Trophoblast cell (in vitro differentiated cells and primary cell): ENCODE measurements at places on chromosomes 16 and 17.

GRCh38 chr17:81000631-81001357 lies 9.2 kb downstream of the CHMP6 start:
- H3K36me3 ChIP-seq: peaks cover 44% of the 10 kb centered on the region
- no peak for DNase-seq
- H3K27ac ChIP-seq: no peak overlapping the region
- H3K4me3 ChIP-seq: no peak overlapping the region
- no peaks in the 10 kb centered on the region for H3K4me1 ChIP-seq
- H3K27me3 ChIP-seq: peaks cover 16% of the 10 kb centered on the region

GRCh38 chr17:42456223-42457106 lies 2.2 kb upstream of the ATP6V0A1 start:
- H3K27me3 ChIP-seq: no peaks in the 10 kb centered on the region
- no peak overlapping the region for H3K27ac ChIP-seq
- no peak overlapping the region for H3K4me3 ChIP-seq
- peaks cover 3% of the 10 kb centered on the region for H3K4me1 ChIP-seq
- peaks cover 2% of the 10 kb centered on the region for H3K36me3 ChIP-seq

DNA sequence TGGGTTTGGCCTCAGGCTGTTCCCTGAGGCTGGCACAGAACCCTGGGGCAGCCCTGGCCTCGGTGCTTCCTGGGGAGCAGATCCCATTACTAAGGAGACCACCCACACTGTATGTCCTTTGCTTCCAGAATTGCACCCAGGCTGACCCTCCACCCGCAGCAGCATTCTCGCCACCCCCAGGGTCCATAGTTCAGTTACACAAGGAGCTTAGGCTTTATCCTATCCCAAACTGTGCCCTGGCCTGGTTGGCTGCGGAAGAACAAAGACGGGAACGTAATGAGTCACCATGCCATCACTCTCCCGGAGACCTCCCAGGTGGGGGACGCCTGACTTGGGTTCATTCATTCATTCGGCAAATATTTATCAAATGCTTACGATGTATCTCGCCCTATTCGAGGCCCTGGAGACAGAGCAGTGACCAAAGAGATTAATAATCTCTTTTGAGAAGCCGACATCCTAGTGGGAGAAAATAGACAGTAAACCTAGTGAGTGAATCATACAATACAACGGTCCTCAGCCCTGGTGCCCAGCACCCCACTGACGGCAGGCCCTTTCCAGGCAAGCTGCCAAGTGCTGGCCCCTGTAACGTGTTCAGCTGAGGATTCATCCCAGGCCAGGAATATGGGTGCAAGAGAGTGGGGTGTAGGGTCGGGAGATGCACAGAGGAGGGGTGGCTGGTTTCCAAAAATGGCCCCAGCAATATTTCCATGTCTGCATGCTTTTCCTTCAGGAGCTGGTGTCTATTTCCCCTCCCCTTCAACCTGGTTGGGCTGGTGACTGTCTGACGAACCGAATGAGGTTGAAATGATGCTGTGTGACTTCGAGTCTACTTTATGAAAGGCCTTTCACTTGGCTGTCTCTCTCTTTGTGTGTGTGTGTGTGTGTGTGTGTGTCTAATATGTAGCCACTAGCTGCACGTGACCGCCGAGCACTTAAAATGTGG lies 134.2 kb downstream of the MGAT5B start:
- no peak overlapping the region for H3K4me3 ChIP-seq
- peak; percentile 91 for DNase-seq
- no peaks in the 10 kb centered on the region for H3K4me1 ChIP-seq
- H3K27me3 ChIP-seq: no peaks in the 10 kb centered on the region

DNA sequence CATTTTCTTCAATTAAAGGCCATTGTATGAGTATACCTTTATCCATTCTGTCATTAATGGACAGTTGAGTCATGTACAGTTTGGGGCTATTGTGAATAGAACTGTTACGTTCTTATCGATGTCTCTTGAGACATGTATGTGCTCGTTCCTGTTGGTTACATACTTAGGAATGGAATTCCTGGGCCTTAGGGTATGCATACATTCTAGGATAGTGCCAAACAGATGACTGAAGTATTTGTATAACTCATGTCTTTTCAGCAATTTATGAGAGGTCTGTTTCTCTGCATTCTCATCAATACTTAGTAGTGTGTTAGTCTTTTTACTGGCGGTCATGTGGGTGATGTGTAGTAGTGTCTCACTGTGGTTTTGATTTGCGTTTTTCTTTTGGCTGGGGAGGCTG lies 81.2 kb downstream of the USP22 start:
- DNase-seq: peak; percentile 71
- H3K36me3 ChIP-seq: peaks cover 3% of the 10 kb centered on the region
- no peak overlapping the region for H3K4me3 ChIP-seq
- no peaks in the 10 kb centered on the region for H3K4me1 ChIP-seq
- H3K27ac ChIP-seq: no peak overlapping the region
- H3K27me3 ChIP-seq: no peaks in the 10 kb centered on the region

GRCh38 chr17:69066482-69066881 lies 5.8 kb upstream of the ABCA9 start:
- no peak overlapping the region for H3K27ac ChIP-seq
- no peaks in the 10 kb centered on the region for H3K27me3 ChIP-seq
- H3K4me3 ChIP-seq: no peak overlapping the region
- DNase-seq: no peak
- no peaks in the 10 kb centered on the region for H3K4me1 ChIP-seq

GRCh38 chr16:6751191-6751590 lies 581.5 kb upstream of the RBFOX1 start:
- H3K4me1 ChIP-seq: no peaks in the 10 kb centered on the region
- H3K27ac ChIP-seq: no peak overlapping the region
- no peaks in the 10 kb centered on the region for H3K27me3 ChIP-seq
- no peak for DNase-seq
- no peak overlapping the region for H3K4me3 ChIP-seq
- no peaks in the 10 kb centered on the region for H3K36me3 ChIP-seq

DNA sequence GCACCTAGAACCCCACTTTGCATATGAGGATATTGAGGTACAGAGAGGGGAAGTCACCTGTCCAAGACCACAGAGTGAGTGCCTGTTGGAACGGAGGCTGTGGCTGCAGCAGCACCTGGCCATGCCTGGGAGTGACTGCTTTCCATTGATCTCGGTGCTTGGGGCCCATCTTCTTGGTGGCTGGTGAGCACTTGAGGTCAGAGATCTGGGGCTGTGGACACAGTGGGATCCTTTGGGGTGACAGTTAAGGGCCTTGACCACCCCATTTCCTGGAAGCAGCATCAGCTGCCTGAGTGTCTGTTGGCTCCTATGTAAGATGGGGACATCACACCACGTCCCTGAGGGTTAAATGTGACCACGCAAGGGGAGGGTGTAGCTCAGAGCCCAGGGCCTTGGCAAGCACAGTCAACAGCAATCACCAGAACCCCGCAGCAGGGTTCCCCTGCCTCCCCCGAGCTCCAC lies 111.7 kb downstream of the IRF8 start:
- no peaks in the 10 kb centered on the region for H3K36me3 ChIP-seq
- no peaks in the 10 kb centered on the region for H3K27me3 ChIP-seq
- no peaks in the 10 kb centered on the region for H3K4me1 ChIP-seq
